ENCODE measurements at places on chromosomes 12 and 14. TPM values are rescaled to one million over a fixed set of nuclear protein-coding genes. Genes with fewer than 3 reads are reported as not detected.

The AGAP2 gene
- 0.34 TPM for total RNA-seq

The TAS2R19 gene
- total RNA-seq = not detected

The ANKS1B gene
- 0.45 TPM for total RNA-seq

The RNF212B gene
- total RNA-seq = not detected

The GNB3 gene
- total RNA-seq = 2.1 TPM

The NPC2 gene
- 262 TPM for total RNA-seq

Data from A549 treated with ZK216348 at 1 μM for 4 hours (cell line).